ENCODE measurements at places on chromosomes 12 and 14.

- DNase-seq = peak; percentile 36
These were observed 14.2 kb downstream of the SLC11A2 start for GRCh38 chr12:51011955-51012354.

DNA sequence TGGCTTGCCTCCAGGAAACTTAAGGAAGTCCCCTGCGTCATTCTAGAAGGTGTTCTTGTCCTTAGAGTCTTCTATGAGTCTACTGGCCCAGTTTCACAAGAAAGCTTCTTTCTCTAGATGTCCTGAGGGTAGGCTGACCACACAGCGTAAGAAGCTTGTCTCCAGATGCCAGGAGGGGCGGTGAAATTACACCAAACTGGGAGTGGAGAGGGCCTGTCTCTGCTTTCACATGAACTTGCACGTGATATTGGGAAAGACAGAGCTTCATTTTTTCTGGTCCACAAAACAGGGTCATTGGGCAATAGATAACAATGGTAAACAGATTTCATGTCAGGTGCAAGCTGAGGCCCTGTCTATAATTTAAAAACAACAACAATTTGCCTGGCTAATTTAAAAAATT, 85.7 kb upstream of the TBX3 start:
- DNase-seq = no peak

GRCh38 chr12:92365836-92366235, 220.2 kb upstream of the BTG1 start:
- no peak for DNase-seq

DNA sequence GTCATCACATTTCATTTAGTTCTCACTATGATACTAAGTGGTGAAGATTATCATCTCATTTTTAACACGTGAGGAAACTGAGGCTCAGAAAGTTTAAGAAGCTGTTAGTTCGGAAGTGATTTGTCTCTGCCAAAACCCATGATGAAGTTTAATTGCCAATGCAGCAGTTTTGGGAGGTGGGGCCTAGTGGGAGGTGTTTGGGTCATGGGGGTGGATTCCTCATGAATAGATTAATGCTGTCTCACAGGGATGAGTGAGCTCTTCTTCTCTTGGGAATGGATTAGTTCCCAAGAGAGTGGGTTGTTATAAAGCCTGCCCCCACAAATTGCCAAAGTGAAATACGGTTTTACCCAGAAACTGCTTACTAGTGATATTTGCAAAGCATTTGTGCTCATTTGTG, 91.5 kb upstream of the IGF1 start:
- no peak for DNase-seq

GRCh38 chr14:57060276-57060955, 208.3 kb downstream of the EXOC5 start:
- DNase-seq = peak; percentile 3

DNA sequence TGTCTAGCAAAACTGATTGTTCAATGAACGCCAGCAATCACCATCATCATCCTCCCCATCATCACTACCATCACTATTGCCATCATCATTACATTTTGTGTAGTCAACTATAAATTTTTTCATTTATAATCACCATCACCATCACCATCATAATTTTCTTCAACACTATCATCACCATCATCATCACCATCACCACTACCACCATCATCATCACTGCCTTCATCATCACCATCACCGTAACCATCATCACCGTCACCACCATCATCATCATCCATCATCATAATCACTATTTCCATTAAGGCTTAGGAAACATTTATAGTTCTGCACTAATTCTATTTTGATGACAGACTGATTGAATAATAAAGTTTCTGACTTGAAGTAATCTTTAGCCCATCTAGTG, 434.8 kb upstream of the TMEM132C start:
- no peak for DNase-seq

DNA sequence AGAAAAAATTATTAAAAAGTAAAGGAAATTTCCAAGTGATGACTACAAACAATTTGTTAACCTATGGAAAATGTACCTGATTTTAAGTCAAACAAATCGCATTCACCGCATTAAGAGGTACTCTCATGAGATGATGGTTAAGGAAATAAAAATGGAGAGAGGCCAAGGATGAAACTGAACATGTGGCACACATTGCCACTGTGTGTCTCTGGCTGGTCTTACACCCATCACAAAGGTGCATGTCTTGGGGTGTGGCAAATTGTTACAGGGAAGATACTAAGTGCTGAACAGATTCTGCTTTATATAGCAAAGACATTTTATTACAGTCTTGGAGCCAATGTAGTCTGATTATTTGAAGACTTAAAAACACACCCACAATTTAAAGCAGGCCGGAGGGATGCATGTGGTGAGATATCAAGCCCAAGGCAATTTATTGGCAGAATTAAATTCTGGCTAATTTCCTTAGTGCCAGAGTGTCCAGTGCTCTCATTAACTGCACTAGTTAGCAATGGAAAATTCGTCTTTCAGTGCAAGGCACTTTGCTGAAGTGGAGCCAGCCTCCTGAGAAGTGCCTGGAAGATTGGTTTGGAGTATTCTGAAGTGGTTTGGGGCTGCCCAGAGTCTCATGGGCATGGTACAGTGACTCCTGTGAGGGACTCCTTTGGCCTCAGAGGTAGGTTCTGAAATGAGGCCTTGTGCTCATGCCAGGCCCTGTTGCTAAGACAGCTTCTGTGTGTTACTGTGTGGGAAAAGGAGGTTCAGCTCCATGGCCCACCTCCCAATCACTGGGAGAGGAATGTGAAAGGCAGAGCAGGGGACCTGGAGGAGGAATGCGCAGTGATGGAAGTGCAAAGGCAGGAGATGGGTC, 166.9 kb downstream of the BRMS1L start:
- no peak for DNase-seq

GRCh38 chr14:30767624-30768023, 106.7 kb upstream of the COCH start:
- no peak for DNase-seq

DNA sequence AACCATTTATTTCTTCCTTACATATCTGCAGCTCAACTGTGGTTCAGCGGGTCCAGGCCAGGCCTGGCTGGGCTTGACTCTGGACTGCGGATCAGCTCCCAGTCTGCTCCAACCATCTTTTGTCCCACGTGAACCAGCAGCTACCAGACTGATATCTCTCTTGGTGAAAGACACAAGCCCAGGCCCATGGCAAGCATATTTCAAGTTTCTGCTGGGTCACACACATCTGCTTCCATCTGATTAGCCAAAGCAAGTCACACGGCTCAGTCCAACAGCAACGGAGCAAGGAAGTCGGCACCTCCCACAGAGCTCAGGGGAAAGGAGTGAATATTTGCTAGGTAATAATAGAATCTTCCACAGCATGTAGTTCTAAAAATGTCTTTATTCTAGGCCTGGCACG, 24.7 kb upstream of the MARK3 start:
- peak; percentile 87 for DNase-seq

DNA sequence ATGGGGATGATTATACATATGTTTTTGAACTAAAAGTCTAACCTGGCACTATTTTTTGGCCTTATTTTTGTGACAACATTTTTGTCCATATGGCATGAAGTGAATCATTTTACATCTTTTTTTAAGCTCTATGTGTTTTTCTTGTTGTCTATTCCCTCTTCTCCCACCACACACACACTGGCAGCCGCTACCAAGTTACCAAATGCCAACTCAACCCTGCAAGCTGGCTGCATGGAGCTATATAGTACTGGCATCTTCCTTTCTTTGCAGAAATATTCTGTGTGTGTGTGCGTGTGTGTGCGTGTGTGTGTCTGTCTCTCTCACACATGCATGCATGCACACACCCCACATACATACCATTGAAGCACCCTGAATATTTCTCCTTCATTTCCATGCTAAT, 278.9 kb upstream of the SOX5 start:
- no peak for DNase-seq

DNA sequence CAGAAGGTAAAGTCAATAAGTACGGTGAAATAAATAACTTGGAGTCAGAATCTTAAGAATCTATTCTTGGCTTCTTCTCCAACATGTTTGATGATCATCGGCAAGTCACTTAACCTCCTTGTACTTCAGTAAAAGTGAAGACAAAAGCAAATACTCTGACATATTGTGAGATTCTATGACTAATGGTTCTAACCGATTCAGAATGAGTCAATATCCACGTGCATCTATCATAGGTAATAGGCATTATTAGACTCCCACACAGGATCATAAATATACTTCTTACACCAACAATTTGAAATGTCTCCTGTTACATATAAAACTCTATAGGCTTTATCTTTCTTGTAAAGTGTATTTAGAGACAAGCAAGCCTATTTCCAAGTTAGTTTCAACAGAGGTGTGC, 144.4 kb upstream of the ATXN7L3B start:
- DNase-seq = no peak

DNA sequence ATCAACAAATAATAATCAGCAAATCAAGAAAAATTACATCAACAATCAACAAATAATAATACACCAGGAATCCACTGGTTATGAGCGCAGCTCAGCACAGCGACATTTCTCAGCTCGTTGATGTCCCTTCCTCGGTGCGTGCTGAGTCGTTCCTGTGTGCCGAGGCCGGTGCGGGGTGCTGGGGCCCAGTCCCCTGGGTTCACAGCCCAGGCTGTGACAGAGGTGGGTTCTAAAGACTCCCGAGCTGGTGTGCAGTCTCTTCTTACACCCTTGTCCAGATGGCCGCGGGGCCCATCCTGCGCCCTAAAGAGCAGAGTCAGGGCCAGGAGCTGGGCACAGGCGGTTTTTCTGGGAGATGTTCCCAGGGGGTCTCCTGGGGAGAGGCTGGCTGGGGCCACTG, 26.9 kb upstream of the TRAF3 start:
- no peak for DNase-seq

DNA sequence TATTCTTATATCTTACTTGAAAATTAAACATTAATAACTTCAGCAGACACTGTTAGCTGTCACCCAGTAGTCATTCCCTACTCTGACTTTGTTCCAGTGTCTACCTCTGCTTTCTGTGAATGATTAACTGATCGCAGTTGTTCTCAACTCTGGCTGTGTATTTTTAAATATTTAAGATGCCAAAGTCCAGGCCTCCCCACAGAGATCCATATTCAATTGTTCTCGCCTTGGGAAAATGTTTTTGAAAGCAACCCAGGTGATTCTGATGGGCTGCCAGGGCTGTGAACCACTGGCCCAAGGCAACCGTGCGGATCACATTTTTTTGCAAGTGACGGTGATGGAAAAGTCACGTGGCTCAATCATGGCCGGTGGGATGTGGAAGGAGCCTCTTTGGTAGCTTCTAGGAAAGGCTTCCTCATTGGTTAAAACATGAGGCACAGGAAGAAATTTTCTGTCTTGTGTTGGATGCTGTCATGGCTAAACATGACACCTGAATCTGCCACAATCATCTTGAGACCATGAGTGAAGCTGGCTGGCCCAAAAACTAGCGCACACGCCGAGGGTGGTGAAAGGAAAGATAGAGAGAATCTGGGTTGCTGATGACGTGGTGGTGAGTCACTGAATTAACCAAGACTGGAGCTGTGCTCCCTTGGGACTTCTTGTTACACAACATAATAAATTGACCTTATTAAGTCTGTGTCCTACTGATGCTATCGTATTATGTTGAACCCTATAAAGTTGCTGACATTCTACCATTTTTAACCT, 37.2 kb downstream of the RDH12 start:
- DNase-seq = no peak

DNA sequence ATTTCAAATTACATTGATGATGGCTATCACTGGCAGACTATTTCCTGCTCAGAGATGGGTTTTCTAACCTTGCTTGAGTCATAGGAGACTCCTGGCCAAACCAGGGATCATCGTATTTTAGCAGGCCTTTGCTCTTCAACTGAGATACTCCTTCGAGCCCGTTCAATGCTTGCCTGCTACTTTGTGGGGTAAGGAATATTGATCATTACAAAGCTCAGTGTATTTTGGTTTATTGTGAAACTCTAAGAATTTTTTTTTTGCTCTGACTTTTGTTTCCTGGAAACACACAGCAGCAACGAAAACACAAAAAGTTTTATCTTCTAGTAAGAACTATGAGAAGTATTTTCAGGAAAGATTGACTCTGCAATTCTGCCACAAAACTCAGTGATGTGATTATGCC, 4.1 kb downstream of the GPRC5D start:
- DNase-seq = no peak

- DNase-seq = no peak
These were observed 244.4 kb downstream of the SYT1 start for GRCh38 chr12:79108962-79109361.

- DNase-seq = no peak
These were observed 111.6 kb downstream of the RIN3 start for GRCh38 chr14:92625213-92625612.

DNA sequence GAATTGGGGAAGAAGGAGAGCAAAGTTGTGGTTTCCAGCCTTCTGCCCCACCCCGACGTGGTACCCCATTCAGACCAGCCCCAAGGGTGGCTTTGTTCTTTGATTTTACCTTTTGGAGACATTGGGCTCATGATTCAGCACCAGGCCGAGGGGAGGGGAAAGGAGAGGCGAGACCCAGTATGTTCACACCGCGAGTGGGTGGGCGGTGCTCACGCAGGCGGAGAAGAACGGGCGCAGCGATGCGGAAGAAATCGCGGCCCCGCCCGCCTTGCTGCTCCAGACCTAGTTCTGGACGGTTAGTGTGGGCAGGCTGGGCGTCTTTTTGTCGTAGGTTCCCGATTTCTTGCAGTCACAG, 963 bp downstream of the ATL1 start:
- DNase-seq = peak; percentile 18

Data from erythroblast (primary cell).